ENCODE measurements at places on chromosomes 3 and 15.

- no peak for DNase-seq
Measured at GRCh38 chr3:132016061-132017041, 18.5 kb downstream of the CPNE4 start.

DNA sequence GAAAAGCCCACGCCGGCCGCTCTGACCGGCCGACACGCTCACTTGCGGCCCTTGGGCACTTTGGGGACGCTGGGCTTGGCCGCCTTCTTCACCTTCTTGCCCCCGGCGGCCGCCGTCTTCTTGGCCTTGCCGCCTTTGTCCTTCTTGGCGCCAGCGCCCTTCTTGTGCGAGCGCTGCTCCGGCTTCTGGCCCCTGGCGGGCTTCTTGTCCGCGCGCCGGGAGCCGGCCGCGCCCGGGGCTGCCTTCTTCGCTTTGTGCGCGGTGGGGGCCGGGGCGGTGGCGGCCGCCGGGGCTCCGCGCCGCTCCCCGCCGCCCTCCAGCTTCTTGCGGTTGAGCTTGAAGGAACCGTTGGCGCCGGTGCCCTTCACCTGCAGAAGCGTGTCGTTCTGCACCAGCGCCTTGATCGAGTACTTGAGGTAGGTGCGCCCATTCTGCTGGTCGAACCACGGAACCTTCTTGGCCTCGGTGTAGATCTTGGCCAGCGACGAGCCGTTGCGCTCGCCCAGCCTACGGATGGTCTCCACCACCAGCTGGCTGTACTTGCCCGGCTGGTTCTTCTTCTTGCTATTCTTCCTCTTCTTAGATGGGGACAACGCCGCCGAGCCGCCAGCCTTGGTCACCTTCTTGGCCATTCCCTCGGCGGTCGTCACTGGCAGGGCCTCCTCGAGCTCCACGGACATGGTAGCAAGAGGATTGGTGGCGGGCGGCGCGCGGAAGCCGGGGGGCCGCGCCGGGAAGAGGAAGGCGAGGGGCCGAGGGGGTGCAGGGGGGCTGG is 36.7 kb downstream of the HMCES start:
- peak; percentile 40 for DNase-seq

DNA sequence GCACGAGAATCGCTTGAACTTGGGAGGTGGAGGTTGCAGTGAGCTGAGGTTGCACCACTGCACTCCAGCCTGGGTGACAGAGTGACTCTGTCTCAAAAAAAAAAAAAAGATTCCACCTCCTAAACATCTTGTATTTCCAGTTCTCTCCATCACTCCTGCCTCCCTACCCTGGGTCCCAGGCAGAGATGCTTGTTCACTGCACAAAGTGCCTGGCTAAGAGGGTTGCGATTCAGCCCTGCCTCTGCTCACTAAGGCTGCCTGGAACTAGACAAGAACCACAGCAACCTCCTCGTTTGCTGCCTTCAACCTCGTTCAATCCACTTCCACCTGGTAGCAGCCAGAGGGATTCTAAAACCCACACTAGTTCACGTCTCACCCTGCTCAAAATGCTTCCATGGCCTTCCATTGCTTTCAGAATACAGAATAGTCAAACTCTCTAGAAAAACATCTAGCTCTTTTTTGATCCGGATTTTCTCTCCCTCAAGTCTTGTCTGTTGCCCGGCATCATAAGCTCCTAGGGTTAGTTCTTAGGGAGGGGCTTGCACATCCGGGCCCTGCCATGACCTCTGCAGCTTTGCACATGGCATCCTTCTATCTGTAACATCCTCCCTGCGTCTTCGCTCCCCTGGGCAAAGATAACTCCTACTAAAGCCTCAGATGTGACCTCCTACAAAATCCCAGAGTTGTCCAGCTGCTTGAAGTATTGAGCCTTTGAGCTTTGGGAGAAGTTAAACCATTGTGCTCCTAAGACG is 1.0 kb upstream of the MCM2 start:
- DNase-seq, result no peak

DNA sequence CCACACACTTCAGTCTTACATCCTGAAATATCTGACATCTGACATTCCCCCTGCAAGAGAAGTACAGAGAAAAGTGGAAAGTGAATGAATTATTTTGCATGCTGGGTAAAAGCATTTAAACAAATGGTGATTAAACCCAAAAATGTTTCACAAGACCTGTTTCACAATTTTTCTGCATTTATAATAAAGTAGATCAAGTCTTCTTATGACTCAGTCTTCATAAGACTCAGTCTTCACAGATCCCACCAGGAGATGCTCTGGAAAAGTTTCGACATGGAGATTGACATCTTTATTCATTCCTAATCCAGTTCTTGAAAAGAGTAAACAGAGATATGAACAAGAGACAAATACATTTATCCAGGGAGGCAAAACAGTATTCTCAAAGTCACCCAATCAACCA is 13.2 kb upstream of the EDC3 start:
- no peak for DNase-seq

DNA sequence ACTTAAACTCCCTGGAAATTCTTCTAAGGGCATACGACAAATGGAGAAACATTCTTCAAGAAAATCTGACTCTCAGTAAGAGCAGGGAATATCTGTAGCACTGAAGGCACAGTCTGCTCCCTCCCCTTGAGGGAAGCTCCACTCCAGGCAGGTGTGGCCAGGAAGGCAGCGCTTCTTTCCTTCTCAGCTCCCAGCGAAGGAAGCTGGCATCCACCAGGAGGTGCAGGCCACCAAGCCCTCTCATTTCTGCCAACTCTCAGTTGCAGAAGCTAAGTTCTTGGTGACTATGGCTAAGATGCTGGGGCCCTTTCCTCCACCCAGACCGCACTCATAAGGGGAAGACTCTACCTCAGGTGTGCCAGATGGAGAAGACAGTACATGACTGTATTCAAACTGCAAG is 37.7 kb upstream of the SLC41A3 start:
- DNase-seq, result no peak
